Sigmoid colon (tissue), 7 donors: ENCODE measurements at places on chromosomes 1 and 21. TPM values are rescaled to one million over a fixed set of nuclear protein-coding genes. Genes with fewer than 3 reads are reported as not detected.

DNA sequence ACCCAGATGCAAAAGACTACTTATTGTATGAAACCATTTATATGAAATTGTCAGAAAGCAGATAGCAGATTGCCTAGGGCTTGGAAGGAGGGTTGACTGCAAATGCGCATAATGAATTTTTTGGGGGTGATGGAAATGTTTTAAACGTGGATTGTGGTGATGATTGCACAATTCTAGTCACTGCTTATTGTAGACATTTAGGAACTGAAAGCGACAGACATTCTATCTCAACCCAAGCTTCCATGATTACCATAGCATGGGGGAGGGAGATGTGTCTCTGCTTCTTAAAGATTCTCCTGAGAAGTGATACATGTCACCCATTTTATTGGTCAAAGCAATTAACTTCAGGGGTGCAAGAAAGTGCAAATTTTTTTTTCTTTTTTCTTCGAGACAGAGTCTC is 2.8 kb upstream of the MTF2 start:
- no peak for DNase-seq

- peak; percentile 83 for DNase-seq
Observed at GRCh38 chr1:50978144-50978851, 8.3 kb downstream of the CDKN2C start.

DNA sequence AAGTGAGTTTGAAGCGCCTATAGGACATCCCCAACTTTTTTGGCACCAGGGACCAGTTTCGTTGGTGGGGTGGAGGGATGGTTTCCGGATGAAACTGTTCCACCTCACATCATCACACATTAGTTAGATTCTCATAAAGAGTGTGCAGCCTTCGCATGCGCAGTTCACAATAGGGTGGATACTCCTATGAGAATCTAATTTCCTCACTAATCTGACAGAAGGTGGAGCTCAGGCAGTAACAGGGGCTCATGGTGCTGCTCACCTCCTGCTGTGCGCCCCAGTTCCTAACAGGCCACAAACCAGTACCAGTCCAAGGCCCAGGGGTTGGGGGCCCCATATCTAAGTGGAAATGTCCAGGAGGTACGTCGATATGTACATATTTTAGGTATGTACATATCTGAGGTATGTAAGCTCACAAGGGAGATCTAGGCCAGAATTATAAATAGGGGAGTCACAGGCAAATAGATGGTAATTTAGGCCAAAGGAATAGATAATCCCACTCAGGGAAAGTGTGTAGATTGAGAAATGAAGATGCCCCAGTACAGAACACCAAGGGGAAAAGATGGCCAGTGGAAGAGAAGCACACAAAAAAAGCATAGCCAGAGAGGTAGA is 27.5 kb upstream of the RASAL2 start:
- no peak for DNase-seq

PLXNA2 gene
- 5.1 TPM for total RNA-seq
